Stomach (tissue), 19 donors: ENCODE measurements at places on chromosomes 1 and 21.

- no peaks in the 10 kb centered on the region for H3K4me1 ChIP-seq
- H3K36me3 ChIP-seq, result no peaks in the 10 kb centered on the region
- no peak for DNase-seq
Observed at GRCh38 chr1:41791667-41792484, 126.8 kb downstream of the HIVEP3 start.

DNA sequence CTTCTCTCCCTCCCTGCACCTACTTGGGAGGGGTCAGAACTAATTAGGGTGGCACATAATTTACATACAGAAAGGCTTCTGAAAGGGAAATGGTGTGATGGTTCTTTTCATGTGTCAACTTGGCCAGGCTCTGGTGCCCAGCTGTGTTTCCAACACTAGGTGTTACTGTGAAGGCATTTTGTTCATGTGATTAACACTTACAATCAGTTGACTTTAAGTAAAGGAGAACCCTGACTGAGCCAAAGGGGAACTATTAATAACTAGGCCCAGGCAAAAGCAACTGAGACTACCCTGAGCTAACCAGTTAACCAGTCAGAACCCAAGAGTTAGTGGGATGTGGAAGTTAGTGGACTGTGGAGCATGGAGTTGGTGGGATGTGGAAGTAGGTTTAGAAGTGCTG lies 114.9 kb downstream of the SEC16B start:
- no peak overlapping the region for H3K27ac ChIP-seq
- no peak for DNase-seq
- no peaks in the 10 kb centered on the region for H3K36me3 ChIP-seq
- no peaks in the 10 kb centered on the region for H3K27me3 ChIP-seq
- peaks cover 6% of the 10 kb centered on the region for H3K4me1 ChIP-seq
- H3K4me3 ChIP-seq, result no peak overlapping the region

DNA sequence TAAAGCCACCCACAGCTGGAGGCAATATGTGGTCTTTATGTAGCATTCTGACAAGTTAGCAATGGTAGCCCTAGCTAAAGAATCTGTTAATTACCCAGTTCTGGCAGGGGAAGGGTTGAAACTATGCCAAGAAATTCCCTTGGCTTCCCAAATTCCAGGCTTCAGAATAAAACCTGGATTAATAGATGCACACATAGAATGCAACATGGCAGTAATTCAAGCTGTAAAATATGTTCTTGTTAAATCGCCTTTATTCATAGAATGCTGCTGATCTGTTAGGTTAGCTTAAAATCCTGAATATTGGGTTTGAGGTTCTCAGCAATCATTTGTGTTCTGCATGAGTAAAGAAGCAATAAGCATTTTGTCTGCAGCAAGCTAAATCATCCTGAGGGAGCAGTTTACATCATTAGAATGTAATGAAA lies 80.1 kb downstream of the ZNF326 start:
- no peaks in the 10 kb centered on the region for H3K36me3 ChIP-seq
- peak; percentile 5 for DNase-seq
- peaks cover 4% of the 10 kb centered on the region for H3K4me1 ChIP-seq
- H3K27ac ChIP-seq, result no peak overlapping the region

- H3K4me3 ChIP-seq, result no peak overlapping the region
- H3K4me1 ChIP-seq, result no peaks in the 10 kb centered on the region
- H3K27me3 ChIP-seq, result no peaks in the 10 kb centered on the region
- H3K36me3 ChIP-seq, result no peaks in the 10 kb centered on the region
- no peak overlapping the region for H3K27ac ChIP-seq
Observed at GRCh38 chr21:40797891-40798290, 49.1 kb downstream of the DSCAM start.

- peaks cover 16% of the 10 kb centered on the region for H3K4me1 ChIP-seq
- peaks cover 15% of the 10 kb centered on the region for H3K36me3 ChIP-seq
- DNase-seq, result no peak
- no peak overlapping the region for H3K4me3 ChIP-seq
- no peak overlapping the region for H3K27ac ChIP-seq
Observed at GRCh38 chr1:227125929-227126545, 185.9 kb downstream of the COQ8A start.

GRCh38 chr1:110714374-110714995 lies 39.7 kb upstream of the KCNA3 start:
- no peak overlapping the region for H3K4me3 ChIP-seq
- no peaks in the 10 kb centered on the region for H3K27me3 ChIP-seq
- peak; percentile 23 for DNase-seq
- H3K4me1 ChIP-seq, result no peaks in the 10 kb centered on the region

GRCh38 chr1:201749059-201749690 lies 79.8 kb upstream of the IPO9 start:
- no peaks in the 10 kb centered on the region for H3K27me3 ChIP-seq
- no peaks in the 10 kb centered on the region for H3K36me3 ChIP-seq
- DNase-seq, result no peak

- no peak for DNase-seq
- H3K36me3 ChIP-seq, result peaks cover 25% of the 10 kb centered on the region
- no peaks in the 10 kb centered on the region for H3K27me3 ChIP-seq
- peaks cover 2% of the 10 kb centered on the region for H3K4me1 ChIP-seq
- H3K27ac ChIP-seq, result no peak overlapping the region
Observed at GRCh38 chr1:225418059-225418458, 9.8 kb downstream of the LBR start.

GRCh38 chr1:10734375-10734774 lies 62.1 kb downstream of the CASZ1 start:
- no peak for DNase-seq
- no peaks in the 10 kb centered on the region for H3K36me3 ChIP-seq
- no peak overlapping the region for H3K4me3 ChIP-seq
- no peak overlapping the region for H3K27ac ChIP-seq
- peaks cover 43% of the 10 kb centered on the region for H3K4me1 ChIP-seq

GRCh38 chr1:53505401-53505800 lies 46.2 kb downstream of the DMRTB1 start:
- no peaks in the 10 kb centered on the region for H3K4me1 ChIP-seq
- no peak overlapping the region for H3K4me3 ChIP-seq
- no peak overlapping the region for H3K27ac ChIP-seq
- no peak for DNase-seq
- no peaks in the 10 kb centered on the region for H3K36me3 ChIP-seq

GRCh38 chr1:244920911-244921761 lies 56.8 kb upstream of the HNRNPU start:
- H3K4me3 ChIP-seq, result no peak overlapping the region
- H3K4me1 ChIP-seq, result peaks cover 8% of the 10 kb centered on the region
- H3K27ac ChIP-seq, result no peak overlapping the region

- H3K4me1 ChIP-seq, result peaks cover 18% of the 10 kb centered on the region
- H3K4me3 ChIP-seq, result no peak overlapping the region
- peaks cover 36% of the 10 kb centered on the region for H3K27me3 ChIP-seq
Observed at GRCh38 chr1:11880911-11881748, 22.4 kb upstream of the NPPB start.

DNA sequence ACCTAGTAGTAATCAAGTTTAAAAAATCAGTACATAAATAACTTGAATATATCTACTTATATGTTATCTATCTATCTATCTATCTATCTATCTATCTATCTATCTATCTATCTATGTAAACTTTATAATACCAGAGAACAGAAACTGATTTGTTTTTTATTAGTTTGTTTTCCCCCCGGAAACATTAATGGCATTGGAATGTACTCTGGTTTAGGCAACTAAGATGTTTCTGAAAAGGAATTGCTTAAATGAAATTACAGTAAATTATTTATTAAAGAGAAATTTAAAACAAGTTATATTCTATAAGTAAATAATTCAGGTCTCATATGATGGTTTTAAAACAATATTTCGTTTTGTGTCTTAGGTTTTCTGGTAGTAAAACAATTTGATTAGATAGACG lies 681.0 kb upstream of the ADAMTS5 start:
- no peak for DNase-seq
- H3K27ac ChIP-seq, result no peak overlapping the region
- no peaks in the 10 kb centered on the region for H3K27me3 ChIP-seq
- H3K4me1 ChIP-seq, result no peaks in the 10 kb centered on the region
- H3K4me3 ChIP-seq, result no peak overlapping the region

DNA sequence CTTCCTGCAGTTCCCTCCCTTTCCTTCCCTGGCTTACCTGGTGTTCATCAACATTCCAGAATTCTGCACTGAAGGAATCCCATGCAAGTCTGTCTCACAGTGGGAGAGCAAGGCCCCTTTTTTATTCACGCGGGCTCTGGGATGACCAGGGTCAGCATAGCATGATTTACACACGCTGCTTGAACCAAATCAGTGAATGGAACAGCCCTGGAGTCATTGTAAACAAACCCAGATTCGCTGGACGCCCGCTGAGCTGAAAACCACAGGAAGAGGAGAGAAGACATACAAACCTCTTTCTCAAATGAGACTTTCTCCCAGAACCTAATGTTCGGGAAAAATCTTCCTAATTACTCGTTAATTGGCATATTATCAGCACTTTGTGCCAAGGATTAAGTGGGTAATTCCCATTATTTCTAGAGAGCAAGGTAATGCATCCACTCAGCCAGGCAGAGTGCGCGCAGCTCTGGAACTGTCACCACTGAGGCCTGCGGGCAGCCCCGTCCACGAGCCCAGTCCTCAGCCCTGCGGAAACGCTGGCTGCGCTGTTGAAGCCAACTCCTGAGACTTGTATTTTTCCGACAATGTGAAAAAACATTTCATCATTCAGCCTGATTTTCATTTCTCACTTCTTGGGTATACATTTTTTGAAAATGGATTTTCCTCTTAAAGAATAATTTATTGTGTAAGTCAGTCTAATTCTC lies 140.0 kb downstream of the ETS2 start:
- H3K27ac ChIP-seq, result no peak overlapping the region
- DNase-seq, result no peak
- no peaks in the 10 kb centered on the region for H3K36me3 ChIP-seq
- no peaks in the 10 kb centered on the region for H3K4me1 ChIP-seq
- no peaks in the 10 kb centered on the region for H3K27me3 ChIP-seq

DNA sequence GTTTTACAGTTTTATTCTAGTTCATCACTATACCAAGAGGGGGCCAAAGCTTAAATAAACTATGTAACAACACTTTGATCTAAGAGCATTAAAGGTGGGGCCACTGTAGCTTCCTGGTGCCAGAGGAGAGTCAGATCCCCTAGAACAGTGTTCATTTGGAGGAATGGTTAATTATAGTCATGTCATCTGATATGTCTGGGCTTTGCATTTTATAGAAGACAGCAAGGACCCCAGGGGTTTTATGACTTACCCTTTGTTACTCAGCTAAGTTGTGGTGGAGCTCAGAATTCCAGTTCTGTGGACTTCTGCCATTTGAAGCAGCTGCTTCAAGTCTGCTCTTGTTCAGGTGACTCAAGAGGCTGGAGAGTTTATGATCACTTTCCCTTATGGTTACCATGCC lies 16.7 kb downstream of the KDM4A start:
- H3K27ac ChIP-seq, result no peak overlapping the region
- H3K4me1 ChIP-seq, result no peaks in the 10 kb centered on the region
- no peaks in the 10 kb centered on the region for H3K27me3 ChIP-seq
- no peak overlapping the region for H3K4me3 ChIP-seq
- no peak for DNase-seq

DNA sequence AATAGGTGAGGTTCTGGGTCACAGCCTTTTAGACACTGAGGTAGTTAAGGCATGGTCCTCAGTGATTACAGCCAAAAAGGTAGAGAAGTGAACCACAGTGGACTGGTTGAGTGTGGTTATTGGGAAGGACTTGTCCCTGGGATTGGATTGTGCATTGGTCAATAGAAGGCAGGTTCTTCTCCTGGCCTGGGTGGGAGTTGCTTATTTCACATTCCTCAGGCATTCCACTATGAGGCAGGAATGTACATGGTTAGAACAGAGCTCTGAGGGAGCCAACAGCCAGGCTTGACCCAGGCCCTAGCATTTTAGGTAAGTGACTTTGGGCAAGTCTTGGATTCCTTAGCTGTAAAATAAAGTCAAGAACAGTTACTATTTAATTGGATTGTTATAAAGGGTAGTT lies 97.9 kb upstream of the MARK1 start:
- no peak overlapping the region for H3K4me3 ChIP-seq
- H3K36me3 ChIP-seq, result no peaks in the 10 kb centered on the region
- H3K4me1 ChIP-seq, result no peaks in the 10 kb centered on the region
- no peak for DNase-seq
- no peaks in the 10 kb centered on the region for H3K27me3 ChIP-seq

GRCh38 chr1:28538286-28538685 lies 14.6 kb upstream of the TRNAU1AP start:
- H3K27me3 ChIP-seq, result no peaks in the 10 kb centered on the region
- H3K36me3 ChIP-seq, result peaks cover 44% of the 10 kb centered on the region
- H3K4me1 ChIP-seq, result no peaks in the 10 kb centered on the region
- H3K4me3 ChIP-seq, result no peak overlapping the region

- no peak overlapping the region for H3K27ac ChIP-seq
- H3K36me3 ChIP-seq, result no peaks in the 10 kb centered on the region
- no peak for DNase-seq
- no peak overlapping the region for H3K4me3 ChIP-seq
- no peaks in the 10 kb centered on the region for H3K4me1 ChIP-seq
Observed at GRCh38 chr1:41639332-41639936, 155.0 kb upstream of the EDN2 start.

DNA sequence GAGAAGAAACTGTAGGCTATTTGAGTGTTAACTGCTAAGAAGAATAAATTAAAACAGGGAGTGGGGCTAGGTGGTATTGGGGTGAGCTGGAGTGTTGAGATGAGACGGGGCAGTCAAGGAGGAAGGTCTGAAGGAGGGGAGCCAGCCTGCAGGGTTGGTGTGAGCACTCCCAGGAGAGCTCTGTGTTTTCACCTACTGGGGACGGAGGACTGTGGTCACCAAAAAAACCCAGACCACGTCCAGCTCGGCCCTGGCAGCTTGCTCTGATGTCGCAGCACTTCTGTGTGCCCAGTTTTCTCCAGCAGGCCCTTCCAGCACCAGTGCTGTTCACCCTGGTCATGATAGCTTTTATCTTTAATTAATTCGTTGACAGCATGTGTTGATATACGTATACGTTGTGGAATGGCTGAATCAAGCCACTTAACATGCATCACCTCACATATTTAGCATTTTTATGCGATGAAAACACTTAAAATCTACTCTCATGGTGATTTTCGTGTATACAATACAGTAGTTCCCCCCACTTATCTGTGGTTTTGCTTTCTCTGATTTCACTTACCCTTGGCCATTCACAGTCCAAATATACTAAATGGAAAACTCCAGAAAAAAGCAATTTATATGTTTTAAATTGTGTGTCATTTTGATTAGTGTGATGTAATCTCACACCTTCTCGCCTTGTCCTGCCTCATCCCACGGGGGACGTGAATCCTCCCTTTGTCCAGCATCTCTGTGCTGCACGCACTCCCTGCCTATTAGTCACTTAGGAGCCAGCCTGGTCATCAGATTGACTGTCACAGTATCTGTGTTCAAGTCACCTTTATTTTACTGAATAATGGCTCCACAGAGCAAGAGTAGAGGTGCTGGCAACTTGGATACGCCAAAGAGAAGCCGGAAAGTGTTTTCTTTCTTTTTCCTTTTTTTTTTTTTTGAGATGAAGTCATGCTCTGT lies 12.3 kb downstream of the FAM3B start:
- H3K27ac ChIP-seq, result no peak overlapping the region
- no peaks in the 10 kb centered on the region for H3K27me3 ChIP-seq
- no peak overlapping the region for H3K4me3 ChIP-seq
- H3K36me3 ChIP-seq, result no peaks in the 10 kb centered on the region

DNA sequence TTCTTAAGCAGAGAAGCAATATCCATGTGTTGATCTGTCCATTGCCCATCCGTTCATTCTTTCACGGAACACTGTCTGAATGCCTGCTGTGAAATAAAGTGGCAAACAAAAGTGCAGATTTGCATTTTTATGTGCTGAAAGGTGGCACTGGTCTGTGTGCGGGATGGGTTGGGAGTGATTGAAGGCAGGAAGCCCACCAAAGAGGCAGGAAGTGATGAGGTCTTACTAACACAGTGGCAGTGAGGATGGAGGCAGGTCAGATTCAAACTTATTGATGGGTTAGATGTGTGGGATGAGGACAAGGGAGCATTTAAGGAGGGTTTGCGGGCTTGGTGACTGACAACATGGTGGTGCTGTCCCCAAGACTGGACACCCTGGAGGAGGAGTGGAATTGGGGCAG lies 8.3 kb downstream of the PTPRF start:
- H3K27me3 ChIP-seq, result no peaks in the 10 kb centered on the region
- DNase-seq, result no peak
- peaks cover 5% of the 10 kb centered on the region for H3K36me3 ChIP-seq
- H3K27ac ChIP-seq, result no peak overlapping the region
- H3K4me3 ChIP-seq, result no peak overlapping the region
